ENCODE measurements at places on chromosomes 1 and 21.

DNA sequence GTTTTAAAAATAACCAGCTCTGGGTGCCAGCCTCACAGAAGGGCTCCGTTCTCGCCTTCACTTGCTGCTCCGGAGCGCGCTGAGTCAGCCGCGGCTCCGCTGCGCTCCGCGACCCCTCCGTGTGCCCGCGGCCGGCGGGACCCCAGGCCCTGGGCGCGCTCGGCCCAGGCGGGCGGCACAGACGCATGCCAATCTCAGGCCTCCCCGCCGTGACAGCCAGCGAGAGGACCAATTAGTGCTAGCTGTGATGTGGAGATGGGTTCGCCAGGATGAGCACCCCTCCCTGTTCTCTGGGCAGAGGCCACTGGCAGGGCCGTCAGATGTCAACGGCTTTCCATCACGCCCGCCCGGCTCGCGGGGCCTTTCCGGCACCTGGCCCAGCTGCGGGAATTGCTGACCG, 293.8 kb downstream of the SPATA17 start:
- no peak for DNase-seq

GRCh38 chr1:15304708-15305467, 57.9 kb downstream of the FHAD1 start:
- no peak for DNase-seq

- no peak for DNase-seq
Measured at GRCh38 chr21:34280389-34280795, 83.4 kb upstream of the KCNE2 start.

- DNase-seq, result no peak
Measured at GRCh38 chr1:183243161-183244050, 57.3 kb downstream of the LAMC2 start.

- no peak for DNase-seq
Measured at GRCh38 chr1:211574705-211575104, 4.3 kb downstream of the SLC30A1 start.

DNA sequence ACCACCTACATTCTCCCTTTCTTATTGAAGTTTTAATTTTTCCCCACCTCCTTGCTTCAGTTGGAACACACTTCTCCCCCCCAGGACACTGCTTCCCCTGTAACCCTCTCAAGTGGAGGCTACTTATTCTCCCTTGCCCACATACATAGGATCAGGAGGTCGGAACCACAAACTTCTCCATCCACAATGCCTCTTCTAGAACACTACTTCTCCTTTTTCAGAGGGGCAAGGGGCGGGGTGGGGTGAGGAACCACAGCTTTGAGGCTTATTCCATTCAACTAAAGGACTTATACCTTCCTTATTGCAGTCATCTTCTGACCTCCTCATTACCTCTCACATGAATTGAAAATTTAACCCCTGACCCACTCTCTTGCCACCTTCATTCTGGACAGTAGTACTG, 81.3 kb downstream of the NEK7 start:
- no peak for DNase-seq

DNA sequence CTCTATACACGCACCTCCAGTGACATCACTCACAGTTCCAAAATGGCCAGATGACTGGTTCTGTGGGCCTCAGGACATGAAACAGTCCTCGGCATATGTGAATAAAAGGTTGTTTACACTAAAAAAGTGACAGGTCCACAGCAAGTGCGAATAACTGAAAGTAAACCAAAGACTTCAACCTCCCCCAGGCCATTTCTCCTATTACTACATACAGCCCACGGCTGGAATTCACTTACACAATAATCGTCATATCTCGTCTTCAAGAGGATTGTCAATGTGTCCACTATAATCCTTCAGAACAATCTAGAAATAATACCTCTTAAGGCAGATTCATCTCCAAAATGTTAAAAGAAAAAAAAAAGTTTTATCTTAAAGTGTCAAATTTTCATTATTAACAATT, 1.9 kb upstream of the PRDM15 start:
- no peak for DNase-seq

DNA sequence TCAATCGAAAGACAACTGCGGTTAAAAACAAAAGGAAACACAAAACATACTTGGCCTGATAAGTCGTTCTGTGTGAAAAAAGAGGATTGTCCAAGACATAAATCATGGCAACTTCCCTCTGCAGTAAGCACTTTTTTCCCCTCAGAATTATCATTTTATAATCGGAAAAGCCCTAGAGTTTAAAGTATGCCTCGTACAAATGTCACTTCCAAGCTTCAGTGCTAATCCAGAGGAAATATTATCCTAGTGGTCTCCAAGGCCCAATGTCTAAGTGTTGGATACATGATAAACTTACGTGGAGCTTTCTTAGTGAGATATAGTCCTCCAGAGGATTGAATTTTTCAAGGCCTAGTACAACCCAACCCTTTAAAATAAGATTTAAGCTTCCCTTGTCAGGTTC, 11.2 kb upstream of the NTMT2 start:
- no peak for DNase-seq

DNA sequence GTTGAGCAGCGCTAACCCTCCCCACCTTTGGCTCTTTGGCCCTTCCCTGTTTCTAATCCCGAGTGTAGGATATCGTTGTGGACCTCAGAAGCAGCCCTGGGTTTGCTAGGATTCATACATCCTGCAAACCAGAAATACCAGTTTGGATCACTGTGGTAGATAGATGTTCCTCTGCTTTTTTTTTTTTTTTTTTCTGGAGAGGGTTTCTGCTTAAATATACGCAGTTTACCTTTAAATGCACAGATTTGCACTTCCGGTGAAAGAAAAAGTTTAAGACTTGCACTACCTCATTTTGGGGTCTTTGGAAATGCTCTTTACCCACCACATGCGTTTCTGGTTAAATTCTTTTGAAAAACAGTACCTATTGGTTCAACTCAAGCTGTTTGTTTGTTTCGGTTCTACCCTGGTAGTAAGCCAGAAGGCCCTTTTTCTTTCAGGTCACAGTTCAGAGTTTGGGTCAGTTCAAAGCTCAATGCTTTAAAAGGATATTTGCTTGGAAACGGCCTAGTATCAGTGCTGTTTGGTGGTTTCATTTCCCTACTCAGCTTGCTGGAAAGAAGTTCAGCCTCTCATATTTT, 908 bp downstream of the DDI2 start:
- no peak for DNase-seq

DNA sequence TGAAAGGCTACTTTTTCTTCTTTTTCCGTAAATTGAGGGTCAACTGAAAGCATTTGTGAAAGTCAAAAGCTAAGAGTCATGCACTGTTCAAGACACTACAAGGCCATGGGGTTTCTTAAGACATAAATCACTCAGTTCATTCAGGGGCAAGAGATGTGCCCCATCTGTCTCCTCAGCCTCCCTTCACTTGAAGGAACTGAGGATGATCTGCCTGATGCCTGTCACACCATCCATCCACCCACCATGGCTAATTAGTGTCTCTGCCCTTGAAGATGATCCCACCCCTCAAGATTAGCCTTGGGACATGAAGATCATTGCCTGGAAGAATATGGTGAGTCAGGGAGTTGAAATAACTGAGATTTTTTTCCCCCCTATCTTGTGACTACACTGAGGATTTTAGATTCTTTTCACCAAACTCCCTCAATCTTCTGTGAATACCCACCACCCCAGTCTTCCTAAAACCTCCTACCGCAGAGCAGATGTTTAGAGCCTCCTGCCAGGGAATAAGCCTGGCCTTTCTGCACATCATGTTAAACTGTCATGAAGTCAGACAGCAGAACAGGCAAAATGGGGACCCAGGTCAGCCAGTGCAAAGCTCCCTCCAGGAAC, 88.6 kb upstream of the LMO4 start:
- DNase-seq, result no peak

DNA sequence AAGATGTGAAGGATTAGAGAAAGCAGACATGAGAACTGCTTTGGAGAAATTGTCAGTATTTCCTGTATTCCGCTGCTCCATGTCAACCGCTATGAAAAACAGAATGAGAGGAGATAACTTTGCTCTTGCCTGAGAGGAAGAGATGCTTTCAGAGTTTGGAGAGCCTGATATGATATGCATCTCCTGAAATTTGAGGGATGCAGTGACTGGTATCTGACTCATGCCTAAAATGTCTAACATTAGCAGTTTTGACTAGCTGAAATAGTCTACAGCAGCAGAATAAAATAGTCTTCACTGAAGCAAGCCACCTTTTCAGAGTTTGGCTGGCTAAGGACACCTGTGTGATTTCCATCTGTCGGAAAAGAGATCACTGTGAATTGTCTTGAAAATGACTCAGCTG, 165.8 kb upstream of the LRRC7 start:
- no peak for DNase-seq

- DNase-seq, result no peak
Measured at GRCh38 chr1:177981200-177981599, 11.3 kb upstream of the SEC16B start.

DNA sequence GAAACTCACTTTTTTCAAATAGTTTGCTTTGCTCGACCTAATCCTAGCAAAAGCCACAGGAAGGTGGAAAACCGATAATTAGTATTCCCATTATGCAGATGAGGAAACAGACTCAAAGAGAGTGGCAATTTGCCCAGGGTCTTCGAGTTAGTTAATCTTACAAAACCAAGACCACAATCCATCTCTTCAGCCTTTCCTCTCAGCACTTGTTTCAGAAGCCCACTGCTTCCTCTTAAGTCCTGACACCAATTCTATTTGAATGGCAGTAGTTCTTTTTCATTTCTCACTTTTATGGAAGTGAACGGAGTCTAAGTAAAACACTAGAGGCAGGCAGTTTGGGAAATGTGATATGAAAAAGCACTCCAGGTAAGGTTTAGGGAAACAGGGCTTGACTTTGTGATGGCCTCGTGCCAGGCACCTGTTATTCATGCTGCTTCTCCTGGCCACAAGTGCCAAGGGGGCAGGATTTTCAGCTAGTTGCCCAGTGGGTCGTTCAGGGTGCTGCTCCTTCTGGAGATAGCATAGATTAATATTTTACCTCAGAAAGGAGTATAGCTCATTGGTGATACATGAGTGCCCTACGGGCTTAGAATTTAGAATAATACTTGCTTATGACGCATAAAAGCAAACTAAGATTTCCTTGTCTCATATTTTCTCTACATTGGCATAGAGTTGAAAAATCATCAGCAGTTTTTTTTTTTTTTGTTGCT, 76.6 kb upstream of the NRIP1 start:
- no peak for DNase-seq

DNA sequence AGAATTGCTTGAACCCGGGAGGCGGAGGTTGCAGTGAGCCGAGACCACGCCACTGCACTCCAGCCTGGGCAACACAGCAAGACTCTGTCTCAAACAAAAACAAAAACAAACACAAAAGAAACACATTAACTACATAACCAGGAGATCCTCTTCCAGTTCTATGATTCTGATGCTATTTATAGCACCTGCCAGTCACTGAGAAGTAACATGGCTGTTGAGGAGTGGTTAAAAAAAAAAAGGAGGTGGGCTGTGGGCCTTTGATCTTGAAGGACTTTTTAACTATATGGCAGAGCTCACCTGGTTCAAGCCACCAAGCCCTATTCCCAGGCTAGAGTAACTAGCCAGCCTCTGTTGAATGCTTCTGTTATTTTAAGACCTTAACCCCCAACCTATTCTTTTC, 148.8 kb downstream of the ZBTB18 start:
- no peak for DNase-seq

DNA sequence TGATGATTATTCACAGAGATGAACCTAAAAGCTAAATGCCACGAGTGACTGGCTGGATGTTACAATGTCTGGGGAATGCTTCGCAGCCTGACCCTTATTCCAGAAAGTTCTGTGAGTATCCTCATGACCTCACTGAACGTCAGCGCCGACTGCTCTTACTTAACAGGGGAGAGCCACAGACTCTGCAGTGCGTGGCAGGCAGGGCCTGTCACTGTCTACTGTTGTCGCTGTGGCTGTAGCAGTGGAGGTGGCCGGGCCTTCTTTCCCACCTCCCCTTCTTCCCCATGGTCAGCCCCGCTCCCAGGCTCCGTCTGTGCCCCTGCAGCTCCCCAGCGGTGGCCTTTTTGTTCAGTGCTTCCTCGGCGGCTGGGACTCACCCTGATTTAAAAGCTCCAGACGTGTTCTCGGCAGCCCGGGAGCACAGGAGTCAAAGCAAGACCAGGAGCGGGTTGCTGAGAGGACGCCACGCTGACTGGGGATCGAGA, 52.2 kb upstream of the TARBP1 start:
- no peak for DNase-seq

DNA sequence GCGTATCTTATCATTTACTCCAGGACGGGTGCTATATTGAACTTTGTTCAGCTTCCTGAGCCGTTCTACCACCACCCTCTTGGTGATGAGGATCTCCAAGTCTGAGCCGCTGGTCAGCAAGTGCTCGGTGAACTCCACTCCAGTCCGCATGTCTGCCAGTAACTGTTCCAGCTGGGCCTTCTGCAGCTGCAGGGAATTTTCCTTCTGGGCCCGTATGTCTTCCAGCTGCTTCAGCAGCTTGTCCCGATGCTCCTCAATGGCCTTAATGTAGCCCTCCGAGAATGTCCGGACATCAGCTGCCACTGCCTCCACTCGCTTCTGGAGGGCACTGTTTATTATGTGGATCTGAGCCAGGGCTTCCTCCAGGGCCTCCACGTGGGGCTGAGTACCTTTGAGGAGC, 3.4 kb downstream of the TRIM45 start:
- no peak for DNase-seq

DNA sequence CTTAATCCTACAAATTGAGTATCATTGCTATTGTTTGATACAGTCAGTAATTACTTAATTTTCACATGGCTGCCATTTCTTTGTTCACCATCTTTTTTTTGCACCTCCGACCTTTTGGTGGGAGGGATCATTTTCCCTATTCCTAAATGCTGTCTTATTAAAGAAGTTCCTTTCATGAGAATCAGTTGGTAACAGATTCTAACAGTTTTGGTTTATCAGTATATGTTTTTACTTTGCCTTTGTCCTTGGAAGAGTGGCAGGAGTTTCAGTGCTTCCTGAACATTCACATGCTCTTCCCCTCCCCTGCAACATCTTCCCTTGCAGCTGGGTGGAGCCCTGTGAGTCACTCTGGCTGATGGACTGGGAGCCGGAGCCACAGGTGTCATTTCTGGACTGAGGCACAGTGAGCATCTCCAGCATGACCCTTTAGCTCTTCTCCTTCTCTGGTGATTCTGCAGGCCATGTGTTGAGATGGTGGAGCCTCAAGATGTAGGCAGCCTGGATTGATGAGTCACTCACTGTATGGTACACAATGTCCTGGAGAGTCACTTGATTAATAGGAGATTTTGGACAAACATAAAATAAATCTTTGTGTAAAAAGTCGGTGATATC, 217.7 kb downstream of the URB2 start:
- DNase-seq, result no peak

- DNase-seq, result no peak
Measured at GRCh38 chr1:230105754-230106625, 39.0 kb downstream of the GALNT2 start.

DNA sequence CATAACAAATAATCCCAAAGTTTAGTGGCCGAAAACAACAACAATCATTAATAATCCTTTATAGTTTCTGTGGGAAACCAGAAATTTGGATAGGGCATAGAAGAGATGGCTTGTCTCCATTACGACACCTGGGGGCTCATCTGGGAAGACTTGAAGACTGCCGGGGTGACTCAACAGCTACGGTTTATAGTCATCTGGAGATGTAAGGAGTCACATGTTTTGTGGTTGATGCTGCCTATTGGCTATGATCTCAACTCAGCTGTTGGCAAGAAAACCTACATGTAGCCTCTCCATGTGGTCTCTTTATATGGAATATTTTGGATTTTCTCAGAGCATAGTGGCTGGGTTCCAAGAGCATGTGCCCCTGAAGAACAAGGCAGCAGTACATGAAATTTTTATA, 29.3 kb upstream of the TSPAN2 start:
- DNase-seq, result no peak

GRCh38 chr21:41589620-41590175, 81.7 kb upstream of the TMPRSS2 start:
- DNase-seq, result no peak

- no peak for DNase-seq
Measured at GRCh38 chr21:45910155-45910547, 71.4 kb upstream of the COL6A1 start.

- peak; percentile 21 for DNase-seq
Measured at GRCh38 chr1:92310185-92310597, 11.3 kb downstream of the RPAP2 start.
